Progenitor cell of endocrine pancreas (in vitro differentiated cells): ENCODE measurements at places on chromosomes 11 and 22. TPM values are rescaled to one million over a fixed set of nuclear protein-coding genes. Genes with fewer than 3 reads are reported as not detected.

DNA sequence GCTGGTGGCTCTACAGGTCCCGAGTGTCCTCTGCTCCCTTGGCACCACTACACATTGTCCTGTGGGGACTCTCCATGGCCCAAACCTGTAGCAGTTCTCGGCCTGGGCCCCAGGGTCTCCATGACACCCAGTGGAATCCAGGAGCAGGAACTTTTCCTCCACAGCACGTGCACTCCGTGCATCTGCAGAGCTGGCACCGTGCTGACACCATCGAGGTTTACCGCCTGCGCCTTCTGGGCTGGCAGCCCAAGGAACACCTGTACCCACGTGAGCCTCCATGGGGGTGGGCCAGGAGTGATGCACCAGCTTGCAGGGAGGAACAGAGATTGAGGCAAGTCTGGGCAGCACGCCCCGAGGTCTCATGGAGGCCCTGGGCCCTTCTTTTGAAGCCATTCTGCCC is 25.2 kb downstream of the TSPAN32 start:
- peaks cover 38% of the 10 kb centered on the region for H3K27me3 ChIP-seq
- peaks cover 7% of the 10 kb centered on the region for H3K36me3 ChIP-seq
- H3K4me1 ChIP-seq: no peaks in the 10 kb centered on the region

INS gene
- total RNA-seq: 68.7 and 75.2 TPM in 2 replicates

DNA sequence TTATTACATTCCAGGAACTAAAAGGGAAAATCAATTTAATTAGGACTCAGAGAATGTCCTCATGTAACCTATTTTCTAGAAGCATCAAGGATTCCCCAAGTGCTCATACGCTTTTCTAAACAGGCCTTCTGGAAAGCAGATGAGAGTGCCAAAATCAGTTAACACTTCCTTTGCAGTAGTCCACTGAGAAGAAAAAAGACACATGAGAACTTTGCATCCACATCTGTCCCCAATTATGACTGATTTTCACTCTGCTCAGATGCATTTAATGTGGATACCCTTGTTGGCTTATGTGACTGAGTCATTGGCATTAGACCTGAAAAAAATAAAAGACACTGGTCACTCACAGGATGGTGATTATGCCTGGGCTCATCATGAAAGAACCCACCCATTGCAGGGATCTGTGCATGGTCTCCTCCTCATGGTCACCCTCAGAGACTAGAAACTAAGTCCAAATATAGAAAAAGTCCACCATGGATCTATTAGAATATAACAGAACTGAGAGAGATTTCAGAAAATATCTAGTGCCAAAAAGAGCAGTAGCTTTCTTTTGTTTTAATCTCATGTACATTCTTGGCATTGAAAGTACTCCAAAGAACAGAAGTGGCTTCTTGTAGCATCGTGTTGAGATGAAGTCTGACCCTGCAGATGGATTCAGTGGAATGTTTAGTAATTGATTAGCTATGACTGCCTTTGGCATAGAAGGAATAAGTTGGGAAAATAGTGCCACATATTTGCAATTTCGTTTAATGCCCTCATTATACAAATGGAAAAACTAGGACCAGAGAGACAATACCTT is 48.8 kb upstream of the FIBIN start:
- H3K27me3 ChIP-seq: peaks cover 2% of the 10 kb centered on the region
- no peak overlapping the region for H3K27ac ChIP-seq
- H3K4me3 ChIP-seq: no peak overlapping the region

DNA sequence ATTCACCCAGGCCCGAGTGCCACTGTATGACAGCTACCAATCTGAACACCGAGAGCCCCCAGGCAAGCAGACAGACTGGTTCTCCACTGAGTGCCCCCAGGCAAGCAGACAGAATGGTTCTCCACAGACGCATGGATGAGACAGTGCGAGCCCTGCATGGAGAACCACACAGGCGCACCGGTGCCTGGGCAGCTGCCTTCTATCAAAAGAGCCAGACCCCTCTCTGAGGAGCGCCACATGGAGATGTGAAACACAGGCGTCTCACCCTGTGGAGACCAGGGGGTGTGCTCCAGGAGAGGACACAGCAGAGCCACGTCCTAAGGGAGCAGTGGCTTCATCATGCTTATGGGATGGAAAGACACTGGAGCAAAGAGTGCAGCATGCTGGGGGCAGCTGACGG is 94.5 kb upstream of the BID start:
- H3K27me3 ChIP-seq: no peaks in the 10 kb centered on the region
- peaks cover 2% of the 10 kb centered on the region for H3K36me3 ChIP-seq
- H3K4me3 ChIP-seq: no peak overlapping the region
- no peak overlapping the region for H3K27ac ChIP-seq
- DNase-seq: no peak

SIPA1 gene
- total RNA-seq: 19.5 and 20.2 TPM in 2 replicates

DNA sequence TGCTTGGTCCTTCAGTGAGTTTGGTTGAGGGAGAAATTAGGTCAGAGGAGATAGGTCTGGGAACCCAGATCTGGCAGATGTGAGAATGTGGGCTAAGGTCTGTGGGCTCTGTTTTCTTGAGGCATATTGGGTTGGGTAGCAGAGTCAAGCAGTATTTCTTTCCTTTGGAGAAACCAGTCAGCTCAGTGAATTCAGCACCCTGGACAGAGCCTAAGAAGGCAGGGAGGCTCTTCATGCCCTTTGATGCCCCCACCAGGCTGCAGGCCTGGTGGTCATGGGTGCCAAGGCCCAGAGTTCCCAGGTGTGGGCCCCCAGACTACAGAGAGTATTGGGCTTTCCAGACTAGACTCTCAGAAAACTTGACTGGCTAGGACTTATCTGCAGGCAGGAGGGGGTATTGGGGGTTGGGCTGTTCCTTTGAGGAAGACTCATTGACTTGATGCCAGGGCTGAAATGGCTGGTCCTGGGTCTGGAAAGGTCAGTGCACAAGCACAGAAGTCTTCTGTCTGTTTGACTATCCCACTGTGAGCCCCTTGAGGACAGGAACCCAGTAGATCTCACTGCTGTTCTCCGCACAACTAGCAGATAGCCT is 45.3 kb upstream of the NECTIN1 start:
- peak; percentile 52 for DNase-seq
- peaks cover 38% of the 10 kb centered on the region for H3K27me3 ChIP-seq
- no peak overlapping the region for H3K27ac ChIP-seq
- H3K36me3 ChIP-seq: no peaks in the 10 kb centered on the region

SMCO4 gene
- 25.9 and 26.5 TPM in 2 replicates for total RNA-seq

- H3K4me1 ChIP-seq: no peaks in the 10 kb centered on the region
- H3K4me3 ChIP-seq: no peak overlapping the region
- no peaks in the 10 kb centered on the region for H3K36me3 ChIP-seq
Measured at GRCh38 chr11:20310596-20311394, 52.7 kb upstream of the HTATIP2 start.

DNA sequence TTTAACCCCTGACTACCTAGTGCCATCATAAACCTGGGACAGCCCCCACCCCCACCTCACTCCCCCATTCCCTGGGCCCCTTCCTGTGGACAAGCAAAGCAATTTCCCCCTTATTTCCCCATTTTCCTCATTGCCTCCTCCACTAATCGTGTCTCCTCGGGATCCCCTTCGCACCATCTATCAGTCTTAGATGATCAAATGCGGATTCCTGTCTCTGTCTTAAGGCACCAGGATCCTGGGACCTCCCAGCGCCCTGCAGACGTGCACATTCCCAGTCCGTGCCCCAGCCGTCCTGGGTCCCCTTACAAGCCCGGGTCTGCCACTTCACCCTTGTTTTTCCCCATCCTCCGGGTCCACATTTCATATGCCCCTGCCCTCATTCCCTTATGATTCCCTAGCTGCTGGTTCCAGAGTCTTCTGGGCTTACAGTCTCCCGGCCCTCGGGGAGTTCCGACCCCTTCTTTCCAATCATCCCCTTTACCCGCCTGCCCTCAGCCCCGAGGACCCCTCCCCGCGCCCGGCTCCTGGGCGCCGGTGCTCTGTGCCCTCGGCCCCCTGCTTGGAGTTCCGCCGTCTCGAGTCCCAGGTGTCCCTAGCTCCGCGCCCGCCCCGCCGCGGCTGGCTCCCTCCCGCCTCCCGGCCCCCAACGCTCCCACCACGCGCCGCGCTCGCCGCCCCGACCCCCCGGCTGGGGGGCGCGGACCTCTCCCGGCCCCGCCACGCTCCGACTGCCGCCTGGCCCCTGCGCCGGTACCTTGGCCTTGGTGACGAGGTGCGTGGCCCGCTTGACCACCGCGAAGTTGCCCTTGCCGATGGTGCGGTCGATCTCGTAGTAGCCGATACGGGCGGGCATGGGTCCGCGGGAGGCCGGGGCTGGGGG is 599 bp downstream of the SIK3 start:
- H3K27ac ChIP-seq: peak overlapping the region; percentile 95
- peak; percentile 45 for DNase-seq
- peak overlapping the region; percentile 98 for H3K4me3 ChIP-seq
- no peaks in the 10 kb centered on the region for H3K36me3 ChIP-seq
- H3K4me1 ChIP-seq: peaks cover 48% of the 10 kb centered on the region

DNA sequence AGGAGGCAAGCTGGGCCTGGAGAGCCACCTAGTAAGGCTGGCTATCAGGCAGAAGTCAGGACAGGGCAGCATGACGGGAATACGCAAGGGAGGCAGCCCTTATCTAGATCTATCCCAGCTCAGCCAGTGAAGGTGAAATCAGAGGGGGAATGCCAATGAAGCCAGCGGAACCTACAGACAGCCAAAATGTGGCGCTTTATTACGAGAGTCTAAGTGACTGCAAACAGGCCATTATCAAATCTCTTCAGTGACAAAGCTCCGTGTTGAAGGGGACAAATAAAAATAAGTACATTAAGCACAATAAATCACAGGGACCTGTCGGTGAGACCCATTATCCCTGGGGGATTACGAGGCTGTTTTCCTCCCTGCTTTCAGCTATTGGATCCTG is 22.8 kb downstream of the LARGE1 start:
- no peaks in the 10 kb centered on the region for H3K27me3 ChIP-seq
- peaks cover 68% of the 10 kb centered on the region for H3K4me1 ChIP-seq
- no peak for DNase-seq
- H3K4me3 ChIP-seq: peak overlapping the region; percentile 12

DNA sequence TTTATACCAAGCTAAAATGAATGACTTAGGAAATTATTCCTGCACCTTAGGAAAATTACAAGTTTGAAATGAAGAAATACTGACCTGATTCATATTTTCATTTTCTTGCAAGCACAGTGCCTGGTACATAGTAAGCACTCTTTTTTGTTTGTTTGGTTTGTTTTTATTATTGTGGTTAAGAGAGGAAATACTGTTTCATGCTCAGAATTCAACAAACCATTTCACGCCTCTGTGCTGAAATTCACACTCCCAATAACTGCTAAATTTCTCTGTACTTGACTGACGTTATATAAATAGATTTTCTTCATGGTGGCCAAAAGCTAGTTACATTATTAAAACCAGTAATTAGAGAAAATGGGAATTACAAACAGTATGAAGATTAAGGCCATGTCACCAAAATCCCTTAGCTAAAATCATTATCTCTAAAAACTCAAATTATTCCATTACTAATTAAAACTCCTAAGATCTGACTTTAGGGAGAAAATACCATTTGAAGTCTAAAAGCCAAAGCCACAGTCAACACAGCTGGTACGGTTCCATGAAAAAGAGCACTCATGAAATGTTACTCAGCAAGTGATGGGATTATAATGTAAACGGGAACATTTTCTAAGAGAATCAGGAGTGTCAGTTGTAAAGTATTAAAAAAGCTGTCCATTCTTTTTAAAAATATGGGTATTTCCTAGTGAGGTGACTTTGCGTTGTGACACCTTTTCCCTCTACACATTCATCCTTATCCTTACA is 77.8 kb upstream of the DDI1 start:
- no peaks in the 10 kb centered on the region for H3K4me1 ChIP-seq
- H3K4me3 ChIP-seq: no peak overlapping the region
- H3K27ac ChIP-seq: no peak overlapping the region
- peaks cover 3% of the 10 kb centered on the region for H3K36me3 ChIP-seq
- no peak for DNase-seq

- no peaks in the 10 kb centered on the region for H3K27me3 ChIP-seq
- DNase-seq: no peak
- no peak overlapping the region for H3K4me3 ChIP-seq
- H3K27ac ChIP-seq: no peak overlapping the region
Measured at GRCh38 chr11:37858398-37858797, 1260.4 kb upstream of the RAG2 start.

OR5J2 gene
- total RNA-seq: not detected in 2 replicates

GRCh38 chr11:26626346-26626745 is 54.3 kb upstream of the MUC15 start:
- H3K4me3 ChIP-seq: no peak overlapping the region
- H3K27me3 ChIP-seq: no peaks in the 10 kb centered on the region
- H3K27ac ChIP-seq: no peak overlapping the region
- no peak for DNase-seq

UBQLN3 gene
- not detected in 2 replicates for total RNA-seq

DNA sequence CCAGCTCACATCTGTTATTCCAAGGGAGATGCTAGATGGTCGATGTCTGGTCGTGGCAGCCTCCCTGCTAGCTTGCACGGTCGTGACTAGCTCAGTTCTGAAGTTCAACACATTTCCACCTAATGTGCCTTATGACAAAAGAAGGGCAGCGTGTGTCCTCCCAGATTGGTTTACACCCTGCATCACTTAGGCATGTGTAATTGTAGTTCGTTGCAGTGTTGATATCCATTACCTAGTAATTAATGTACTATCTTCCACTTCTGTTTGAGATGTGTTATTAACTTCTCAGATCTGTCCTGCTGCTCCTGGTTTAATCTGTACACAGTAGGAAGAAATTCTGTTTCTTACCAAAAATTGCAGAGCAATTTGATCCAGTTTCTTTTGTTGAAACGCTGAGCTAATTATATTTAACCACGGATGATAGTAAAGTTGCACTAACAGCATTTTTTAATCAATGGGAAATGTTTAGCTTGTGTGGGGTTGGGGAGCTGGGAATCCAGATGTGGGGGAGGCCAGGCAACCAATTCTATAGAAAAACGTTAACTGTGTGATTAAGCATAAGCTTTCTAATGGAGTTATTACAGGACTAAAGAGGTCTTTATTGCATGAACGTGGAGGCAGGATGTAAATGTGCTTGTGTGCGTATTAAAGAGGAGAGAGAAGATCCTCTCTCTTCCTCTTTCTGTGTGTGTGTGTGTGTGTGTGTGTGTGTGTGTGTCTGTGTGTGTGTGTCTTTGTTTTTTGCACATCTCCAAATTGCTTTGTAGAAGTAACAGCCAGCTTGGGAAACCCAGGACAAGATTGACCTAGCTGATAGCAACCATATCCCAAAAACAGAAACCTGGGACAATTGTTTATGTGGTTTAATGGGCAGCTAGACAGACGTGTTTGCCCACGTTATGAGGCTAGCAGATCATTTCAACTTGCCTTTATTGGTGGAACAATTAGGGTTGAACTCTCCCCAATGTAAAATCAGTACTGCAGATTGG is 145.7 kb upstream of the TTC12 start:
- no peak overlapping the region for H3K4me3 ChIP-seq
- H3K27me3 ChIP-seq: no peaks in the 10 kb centered on the region
- no peak overlapping the region for H3K27ac ChIP-seq
- DNase-seq: no peak
- peaks cover 15% of the 10 kb centered on the region for H3K4me1 ChIP-seq
- H3K36me3 ChIP-seq: no peaks in the 10 kb centered on the region

CCDC87 gene
- total RNA-seq: 0.89 and 1.1 TPM in 2 replicates

APOA1 gene
- 189 and 203 TPM in 2 replicates for total RNA-seq

GRCh38 chr11:98036810-98037209 is 983.9 kb upstream of the CNTN5 start:
- no peaks in the 10 kb centered on the region for H3K27me3 ChIP-seq
- no peaks in the 10 kb centered on the region for H3K36me3 ChIP-seq
- H3K4me3 ChIP-seq: no peak overlapping the region
- DNase-seq: no peak
- H3K27ac ChIP-seq: no peak overlapping the region
